CD4-positive, alpha-beta T cell treated with Interleukin-1 beta for 1 hour (primary cell): ENCODE measurements at places on chromosomes 6 and 20.
A peak's percentile ranks its signal among the peaks of the same experiment; 100 is the strongest.

GRCh38 chr6:132768051-132768517 is 10.4 kb upstream of the VNN2 start:
- DNase-seq, result no peak

- no peak for DNase-seq
Observed at GRCh38 chr6:139148557-139149235, 13.8 kb downstream of the HECA start.

DNA sequence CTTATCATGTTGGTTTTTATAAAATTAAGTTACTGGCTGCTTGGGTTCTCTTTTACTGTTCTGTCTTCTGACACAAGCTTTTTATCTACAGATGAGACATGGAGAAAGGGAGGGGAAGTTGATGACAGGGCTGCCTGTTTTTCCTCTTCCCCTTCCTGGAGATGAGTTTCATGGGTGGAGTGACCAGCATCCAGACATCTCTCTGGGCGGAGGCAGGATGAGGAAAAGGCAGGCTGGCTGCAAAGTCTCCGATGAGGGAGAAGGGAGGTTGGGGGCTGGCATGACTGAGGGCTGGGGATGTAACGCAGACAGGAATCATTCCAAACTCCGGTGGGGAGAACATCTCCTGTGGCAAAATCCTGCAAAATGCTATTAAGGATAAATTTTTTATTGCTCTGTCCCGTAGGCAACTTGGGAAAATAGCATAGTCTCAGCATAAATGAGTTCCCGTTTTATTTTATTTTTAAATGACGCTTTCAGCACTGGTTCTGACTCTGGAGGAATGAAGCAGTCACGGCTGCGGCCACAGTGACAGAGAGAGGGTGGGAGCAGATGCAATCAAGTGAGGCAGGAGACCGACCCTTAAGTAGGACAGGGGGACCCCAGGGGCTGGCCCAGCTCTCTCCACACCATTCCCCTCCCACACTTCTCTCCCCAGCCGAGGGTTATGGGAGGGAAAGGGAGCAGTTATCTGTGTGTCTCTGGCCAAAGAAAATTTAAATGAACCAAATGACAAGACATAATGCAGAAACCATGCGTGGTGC is 108.8 kb upstream of the PMEPA1 start:
- DNase-seq, result no peak

DNA sequence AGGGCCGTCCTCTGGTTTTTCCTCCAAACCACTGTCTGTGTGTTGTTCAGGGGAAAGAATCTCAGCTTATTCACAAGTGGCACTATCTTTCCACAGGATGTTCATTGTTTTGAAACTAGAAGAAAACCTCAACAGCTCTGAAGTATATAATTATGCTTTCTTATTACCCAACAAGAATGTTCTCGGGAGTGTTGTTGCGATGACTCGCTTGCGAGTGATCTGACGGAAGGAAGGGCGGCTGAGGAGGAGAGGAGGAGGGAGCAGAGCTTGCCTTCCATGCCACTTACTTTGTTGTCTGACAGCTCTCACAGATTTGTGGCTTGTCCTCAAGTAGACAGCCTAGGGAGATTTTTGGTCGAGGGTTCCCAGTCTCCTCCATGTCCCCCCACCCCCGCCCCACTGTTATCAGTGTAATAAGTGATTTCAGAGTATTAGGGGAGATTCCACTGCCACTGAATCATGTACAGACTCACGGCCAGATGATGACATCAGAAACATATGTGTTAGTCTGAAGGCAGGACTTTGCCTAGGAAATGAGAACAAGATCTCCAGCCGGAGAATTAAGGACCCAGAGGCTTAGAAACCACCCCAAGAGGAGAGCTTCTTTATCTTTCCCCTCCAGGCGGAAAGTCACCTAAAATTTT is 80.7 kb upstream of the CCN6 start:
- DNase-seq, result peak; percentile 77

GRCh38 chr6:136772685-136773472 is 19.4 kb downstream of the MAP3K5 start:
- DNase-seq, result no peak

- DNase-seq, result no peak
Observed at GRCh38 chr6:139801571-139802321, 427.3 kb upstream of the CITED2 start.
